ENCODE measurements at places on chromosomes 5 and 9.
A peak's percentile ranks its signal among the peaks of the same experiment; 100 is the strongest.

- DNase-seq, result no peak
These were observed 23.1 kb upstream of the CKMT2 start for GRCh38 chr5:81209869-81210493.

DNA sequence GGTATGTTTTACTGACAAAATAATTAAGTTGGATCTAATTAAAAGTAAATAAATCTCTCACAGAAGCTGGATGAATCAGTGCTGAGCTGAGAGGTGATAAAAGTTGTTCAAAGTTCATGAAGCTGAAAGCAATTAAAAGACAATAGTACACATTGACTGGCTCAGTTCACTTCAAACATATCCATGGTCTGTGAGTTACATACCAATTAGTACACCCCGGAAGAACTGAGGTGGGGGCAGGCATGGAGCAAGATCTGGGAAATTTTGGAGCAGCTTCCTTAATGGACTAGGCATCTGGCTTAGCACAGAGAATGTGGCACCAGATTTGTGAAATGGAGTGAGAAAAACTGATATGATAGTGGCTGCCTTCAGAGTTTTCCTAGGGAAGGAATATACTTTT, 152.7 kb downstream of the ATP10B start:
- DNase-seq, result no peak

- no peak for DNase-seq
These were observed 64.3 kb upstream of the SLC25A51 start for GRCh38 chr9:37968228-37968701.

DNA sequence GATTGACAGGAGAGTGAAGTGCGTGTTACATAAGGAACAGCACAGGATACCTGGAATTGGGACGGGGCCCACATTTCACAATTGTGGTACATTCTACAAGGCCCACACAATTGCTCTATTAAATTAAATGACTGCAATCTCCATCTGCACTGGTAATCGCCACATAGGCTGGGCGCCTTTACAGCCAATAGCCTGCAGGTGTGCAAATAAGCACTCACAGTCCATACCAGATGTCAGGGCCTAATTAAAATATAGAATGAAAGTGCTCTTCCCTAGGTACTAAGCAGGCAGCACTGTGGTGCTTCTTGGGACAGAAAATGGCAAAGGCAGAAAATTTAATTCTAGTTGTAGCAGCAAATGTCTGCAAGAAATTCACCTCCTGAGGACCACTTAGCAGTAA, 82.7 kb downstream of the ATP10B start:
- DNase-seq, result no peak

GRCh38 chr5:112186401-112186990, 232.6 kb downstream of the EPB41L4A start:
- peak; percentile 72 for DNase-seq

GRCh38 chr5:53178830-53179229, 69.3 kb upstream of the MOCS2 start:
- DNase-seq, result no peak

- peak; percentile 51 for DNase-seq
These were observed at the start of gene NTRK2 for GRCh38 chr9:84669288-84670137. Gene NTRK2 (plus strand): TSS chr9:84669729. CDS start chr9:84670749, 1,020 bp downstream.

- DNase-seq, result peak; percentile 58
These were observed 293.5 kb downstream of the HINT1 start for GRCh38 chr5:130871346-130872086.

- no peak for DNase-seq
These were observed 16.1 kb upstream of the ZNF462 start for GRCh38 chr9:106846857-106847256.

- DNase-seq, result no peak
These were observed 20.2 kb upstream of the UBTD2 start for GRCh38 chr5:172303572-172304335.

DNA sequence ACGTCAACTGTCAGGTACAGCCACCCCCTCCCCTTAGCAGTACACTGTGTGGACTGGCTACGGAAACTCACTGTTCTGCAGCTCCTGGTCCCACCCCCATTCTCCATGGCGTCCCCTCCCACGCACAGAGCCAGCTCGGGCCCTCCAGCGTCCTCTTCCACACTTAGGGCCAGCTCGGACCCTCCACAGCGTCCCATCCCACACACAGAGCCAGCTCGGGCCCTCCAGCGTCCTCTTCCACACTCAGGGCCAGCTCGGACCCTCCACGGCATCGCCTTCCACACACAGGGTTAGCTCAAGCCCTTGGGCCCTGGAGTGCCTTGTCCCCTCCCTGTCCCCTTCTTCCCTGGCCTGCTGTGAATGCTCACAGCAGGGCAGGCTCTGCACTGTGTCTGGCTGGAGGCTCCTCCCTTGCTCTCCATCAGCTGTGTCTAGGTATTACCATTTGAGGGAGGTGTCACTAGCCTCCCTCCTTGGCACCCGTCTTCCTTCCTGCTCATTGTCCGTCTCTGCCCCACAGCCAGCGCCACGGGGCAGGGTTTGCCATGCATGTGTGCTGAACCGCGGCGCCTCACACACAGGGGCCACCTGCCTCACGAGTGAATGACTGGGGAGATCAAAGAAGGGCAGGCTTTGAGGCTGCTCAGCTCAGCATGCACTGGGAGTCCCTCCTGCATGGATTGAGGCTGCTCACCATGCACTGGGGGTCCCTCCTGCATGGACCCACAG, 78.5 kb upstream of the CACNA1B start:
- no peak for DNase-seq

- DNase-seq, result no peak
These were observed 483.4 kb downstream of the SPATA31A7 start for GRCh38 chr9:61673247-61673646.

GRCh38 chr9:90842996-90843395, 41.4 kb downstream of the SYK start:
- DNase-seq, result peak; percentile 82

- no peak for DNase-seq
These were observed 267.5 kb downstream of the GABRB2 start for GRCh38 chr5:161278739-161279660.

DNA sequence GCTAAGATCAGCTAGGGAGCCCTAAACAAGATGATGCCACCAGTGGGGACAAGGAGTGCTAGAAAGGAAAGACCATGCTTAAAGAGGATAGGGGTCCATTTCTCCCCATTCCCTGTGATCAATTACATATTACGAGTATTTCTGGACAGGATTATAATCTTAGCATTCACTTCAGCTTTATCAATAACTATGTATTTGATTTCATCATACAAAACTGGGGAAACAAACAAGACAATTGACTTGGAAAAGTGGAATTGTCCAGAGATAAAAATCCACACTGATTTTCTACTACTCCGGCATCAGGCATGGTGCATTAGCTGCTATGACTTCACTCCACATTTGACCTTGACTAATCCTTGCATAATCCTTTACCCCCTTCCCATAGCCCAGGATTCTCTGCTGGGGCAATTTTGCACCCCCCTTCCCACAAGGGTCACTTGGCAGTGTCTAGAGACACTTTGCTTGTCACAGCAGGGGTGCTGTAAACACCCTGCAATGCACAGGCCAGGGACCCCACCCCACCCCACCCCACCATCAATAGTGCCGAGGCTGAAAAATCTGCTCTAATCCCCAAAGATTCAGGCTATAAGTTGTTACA, 29.9 kb upstream of the UBE2QL1 start:
- no peak for DNase-seq

GRCh38 chr9:108924466-108924865, 9.5 kb downstream of the ELP1 start:
- no peak for DNase-seq
